ENCODE measurements at places on chromosomes 12 and 14.

- DNase-seq, result no peak
Observed at GRCh38 chr12:795305-795704, 42.9 kb downstream of the WNK1 start.

DNA sequence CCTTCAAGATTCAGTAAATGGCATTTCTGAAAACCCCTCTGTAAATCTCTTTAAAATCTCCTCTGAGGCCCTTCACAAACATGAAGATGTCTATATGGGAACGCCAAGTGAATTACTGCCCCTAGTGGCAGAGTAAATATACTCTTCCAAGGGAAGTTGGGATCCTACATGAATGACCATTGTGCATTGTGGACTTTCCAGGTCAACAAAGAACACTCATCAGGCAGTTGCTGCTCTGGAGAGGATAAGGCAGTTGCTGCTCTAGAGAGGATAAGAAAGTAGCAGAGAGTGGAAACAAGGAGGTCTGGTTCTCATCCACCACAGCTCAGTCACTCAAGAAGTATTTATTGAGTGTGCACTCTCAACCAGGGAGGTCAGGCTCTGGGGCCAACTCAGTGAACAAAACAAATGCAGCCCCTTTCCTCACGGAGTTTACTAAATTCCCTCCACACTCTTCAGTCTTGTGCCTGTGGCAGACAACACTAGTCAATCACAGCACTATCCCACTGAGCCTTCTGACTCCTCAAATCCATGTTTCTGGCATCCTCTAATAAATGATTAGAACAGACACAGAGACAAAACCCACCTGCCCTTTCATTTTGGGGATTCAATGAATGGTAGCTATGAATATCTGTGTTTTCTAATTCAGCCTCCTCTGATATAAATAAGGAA is 52.9 kb downstream of the SVOP start:
- no peak for DNase-seq

DNA sequence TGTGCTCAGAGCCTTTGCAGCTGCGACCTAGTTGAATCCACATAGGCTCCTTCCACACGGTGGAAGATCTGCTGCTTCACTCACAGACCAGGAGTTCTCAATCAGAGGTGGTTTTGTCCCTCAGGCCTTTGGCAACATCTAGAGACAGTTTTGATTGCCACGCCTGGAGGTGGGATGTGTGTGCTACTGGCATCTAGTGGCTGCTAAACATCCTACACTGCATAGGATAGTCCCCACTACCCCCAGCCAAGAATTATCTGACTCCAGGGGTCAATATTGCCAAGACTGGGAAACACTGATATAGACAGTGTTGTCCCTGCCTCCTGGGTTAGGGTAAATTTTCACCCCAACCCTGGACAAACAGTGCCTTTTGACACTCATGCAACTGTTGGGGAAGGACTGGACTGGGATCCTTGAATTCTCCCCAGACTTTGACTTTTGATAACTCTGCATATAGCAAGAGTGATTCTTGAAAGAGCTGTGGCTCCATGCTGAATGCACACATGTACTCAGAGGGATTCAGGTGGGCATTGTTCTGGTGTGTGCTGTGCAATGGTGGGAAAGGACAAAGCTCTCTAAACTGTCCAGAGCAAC is 39.8 kb downstream of the BAZ2A start:
- no peak for DNase-seq

GRCh38 chr14:104726600-104727451 is 2.8 kb downstream of the ADSS1 start:
- no peak for DNase-seq

DNA sequence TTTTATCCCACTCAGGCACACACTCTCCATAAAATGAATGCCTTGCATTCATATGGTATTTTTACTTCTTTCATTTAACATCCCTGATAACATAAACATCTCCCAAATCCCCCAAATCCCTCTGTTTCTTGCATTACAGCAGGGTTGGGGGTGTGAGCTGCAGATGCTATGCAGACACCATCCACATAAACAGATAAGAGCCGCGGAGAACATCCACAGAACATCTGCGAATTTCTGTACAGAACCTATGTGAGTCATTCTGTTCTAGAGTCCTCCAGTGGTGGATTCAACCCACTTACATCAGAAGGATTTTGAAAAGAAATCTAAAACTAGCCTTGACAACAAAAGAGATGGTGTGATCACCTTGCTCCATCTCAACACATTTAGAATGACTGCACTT is 20.3 kb downstream of the FBLN5 start:
- DNase-seq, result no peak

DNA sequence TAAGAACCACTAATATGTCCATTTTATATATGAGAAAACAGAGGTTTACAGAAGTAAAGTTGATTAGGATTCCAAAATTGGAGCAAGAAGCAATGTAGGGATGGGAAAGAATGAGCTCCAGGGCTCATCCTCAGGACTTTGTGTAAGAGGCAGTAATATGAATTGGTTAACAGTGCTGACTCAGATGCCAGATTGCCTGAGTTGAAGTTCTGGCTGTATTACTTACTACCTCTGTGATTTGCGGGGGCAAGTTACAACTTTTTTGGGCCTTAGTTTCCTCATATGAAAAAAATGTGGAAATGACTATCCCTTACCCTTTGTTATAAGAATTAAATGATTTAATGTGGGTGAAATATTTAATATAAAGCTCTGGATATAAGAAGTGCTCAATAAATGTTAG is 35.1 kb upstream of the PPP2R5E start:
- no peak for DNase-seq

GRCh38 chr12:65494537-65494936 is 216.1 kb downstream of the MSRB3 start:
- DNase-seq, result no peak

DNA sequence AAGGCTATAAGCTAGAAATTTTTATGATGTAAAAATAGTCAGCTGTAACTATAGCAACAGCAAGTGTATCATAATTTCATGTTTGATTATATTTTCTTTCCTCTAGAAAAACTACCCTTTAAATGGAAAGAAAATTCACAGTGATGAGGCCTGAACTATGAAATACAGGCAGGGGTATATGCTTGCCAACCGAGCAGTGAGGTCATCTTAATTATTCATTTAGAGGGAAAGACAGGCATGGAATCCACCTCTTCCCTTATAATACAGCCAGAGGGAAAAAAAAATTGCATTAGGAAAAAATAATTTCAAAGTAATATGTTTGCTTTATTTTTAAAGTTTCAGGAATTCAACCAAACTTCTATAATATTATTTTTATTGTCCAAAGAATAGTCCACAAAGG is 139.8 kb downstream of the EPS8 start:
- DNase-seq, result no peak

DNA sequence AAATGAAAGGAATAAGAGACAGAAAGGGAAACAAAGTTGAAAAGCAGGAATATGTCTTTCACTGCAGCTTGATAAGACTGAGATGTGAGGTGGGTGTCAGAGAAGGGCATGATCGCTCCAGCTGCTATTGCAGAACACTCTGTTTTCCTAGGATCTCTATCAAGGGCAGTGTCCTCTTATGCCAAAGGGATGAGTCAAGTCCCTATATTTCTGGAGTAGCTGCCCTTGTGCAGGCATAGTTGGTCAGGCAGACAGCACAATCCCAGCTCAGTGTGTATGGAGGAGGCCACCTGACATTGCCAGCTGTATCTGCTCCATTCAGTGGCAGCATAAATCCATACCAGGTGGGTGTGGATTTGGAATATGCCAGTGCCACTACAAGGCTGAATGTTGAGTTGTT is 101.6 kb downstream of the DAD1 start:
- no peak for DNase-seq

GRCh38 chr12:107130830-107131611 is 37.7 kb upstream of the CRY1 start:
- no peak for DNase-seq

DNA sequence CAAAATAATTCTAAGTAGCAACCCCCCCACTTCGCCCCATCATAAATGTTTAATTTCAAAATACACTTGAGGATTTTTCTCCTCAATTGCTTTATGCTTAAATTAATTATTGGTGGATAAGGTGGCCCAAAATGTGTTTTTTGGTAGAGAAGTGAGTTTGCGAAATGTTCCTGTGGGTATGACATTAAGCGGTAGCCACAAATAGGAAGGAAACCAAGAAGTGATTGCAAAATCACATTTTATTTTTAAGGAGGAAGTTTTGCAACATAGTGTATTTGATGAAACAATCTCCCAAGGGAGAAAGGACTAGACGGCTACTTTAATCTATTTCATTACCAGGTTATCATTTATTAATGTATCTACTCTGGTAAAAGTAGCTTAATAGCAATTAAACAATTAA is 25.5 kb downstream of the SLC25A3 start:
- DNase-seq, result no peak

- no peak for DNase-seq
Observed at GRCh38 chr12:58888131-58888783, 32.0 kb downstream of the LRIG3 start.

DNA sequence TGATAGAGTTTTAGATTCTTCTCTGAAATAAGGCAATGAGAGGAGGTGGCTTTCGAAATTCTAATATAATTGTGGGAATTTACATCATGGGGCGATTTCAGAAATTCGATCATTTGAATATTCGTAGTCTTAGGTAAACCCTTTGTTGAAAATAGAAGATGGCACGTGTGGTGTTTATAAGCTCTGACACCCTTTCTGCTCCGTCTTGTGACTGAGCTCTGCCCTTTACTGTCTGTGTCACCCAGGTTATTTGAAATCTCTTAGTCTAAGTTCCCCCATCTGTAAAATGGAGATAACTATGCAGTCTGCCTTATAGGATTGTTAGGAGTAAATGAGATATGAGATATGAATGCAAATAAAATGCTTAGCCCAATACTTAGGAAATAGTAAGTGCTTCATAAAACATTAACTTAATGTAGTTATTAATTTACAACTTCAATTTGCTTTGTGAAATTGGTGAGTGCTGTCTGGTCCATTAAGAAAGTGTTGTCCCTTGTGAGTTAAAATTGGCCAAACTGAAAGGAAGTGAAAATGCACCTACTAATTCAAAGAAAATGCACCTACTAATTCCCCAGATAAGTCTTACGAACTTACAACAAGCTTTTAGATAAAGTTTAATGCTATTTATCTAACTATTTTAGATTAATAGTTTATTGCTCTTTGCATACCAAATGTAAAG is 1.5 kb downstream of the BMAL2 start:
- no peak for DNase-seq

GRCh38 chr12:53454707-53455106 is 2.8 kb downstream of the PCBP2 start:
- DNase-seq, result no peak

DNA sequence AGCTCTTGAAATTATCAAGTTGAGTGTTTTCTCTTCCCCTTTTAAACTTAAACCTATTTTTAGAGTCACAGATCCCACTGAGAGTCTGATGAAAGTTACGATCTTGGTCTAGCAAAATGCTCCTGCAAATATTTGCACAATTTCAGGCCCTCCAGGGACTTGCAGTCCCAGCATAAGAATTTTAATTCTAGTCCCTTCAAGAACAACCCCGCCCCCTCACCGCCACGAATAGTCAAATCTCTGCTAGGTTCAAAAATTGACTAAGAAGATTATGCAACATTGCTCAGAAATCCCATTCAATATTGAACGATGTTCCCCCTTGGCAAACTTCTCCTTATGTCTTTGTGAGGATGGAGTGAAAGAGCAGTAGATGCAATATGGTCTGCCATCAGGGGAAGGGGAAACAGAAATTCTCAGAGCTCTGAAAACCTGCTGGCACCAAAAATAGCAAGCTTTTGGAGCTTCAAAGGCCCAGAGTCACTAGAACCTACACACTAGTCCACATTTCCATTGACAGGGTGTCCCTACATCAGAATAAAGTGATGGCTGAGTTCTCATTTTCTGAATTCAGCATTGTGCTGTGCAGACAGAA is 127.5 kb upstream of the CCDC175 start:
- no peak for DNase-seq

- no peak for DNase-seq
Observed at GRCh38 chr12:41802803-41803202, 341.9 kb downstream of the GXYLT1 start.

DNA sequence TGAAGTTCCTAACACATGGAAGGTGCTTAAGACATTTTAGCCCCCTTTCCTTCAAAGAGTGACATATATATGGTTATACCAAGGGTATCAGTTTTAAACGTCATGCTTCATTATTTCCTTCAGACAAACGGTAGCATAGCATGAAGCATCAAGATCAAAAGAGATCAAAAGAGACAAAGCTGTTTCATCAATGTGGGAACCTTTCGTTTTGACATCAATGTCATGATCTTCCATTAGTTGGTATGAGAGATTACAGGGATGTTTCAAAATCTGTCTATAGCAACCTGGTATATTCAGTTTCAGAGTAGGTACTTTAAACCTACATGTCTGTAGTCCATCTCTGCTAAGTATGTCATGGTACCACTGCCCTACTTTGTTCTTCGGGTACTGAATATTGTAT is 28.3 kb downstream of the PUS7L start:
- DNase-seq, result no peak

GRCh38 chr14:104103446-104104075 is 18.1 kb downstream of the ASPG start:
- DNase-seq, result no peak

GRCh38 chr12:75870878-75871277 is 160.7 kb downstream of the PHLDA1 start:
- no peak for DNase-seq

GRCh38 chr12:46149079-46149464 is 119.8 kb downstream of the SLC38A1 start:
- DNase-seq, result no peak

DNA sequence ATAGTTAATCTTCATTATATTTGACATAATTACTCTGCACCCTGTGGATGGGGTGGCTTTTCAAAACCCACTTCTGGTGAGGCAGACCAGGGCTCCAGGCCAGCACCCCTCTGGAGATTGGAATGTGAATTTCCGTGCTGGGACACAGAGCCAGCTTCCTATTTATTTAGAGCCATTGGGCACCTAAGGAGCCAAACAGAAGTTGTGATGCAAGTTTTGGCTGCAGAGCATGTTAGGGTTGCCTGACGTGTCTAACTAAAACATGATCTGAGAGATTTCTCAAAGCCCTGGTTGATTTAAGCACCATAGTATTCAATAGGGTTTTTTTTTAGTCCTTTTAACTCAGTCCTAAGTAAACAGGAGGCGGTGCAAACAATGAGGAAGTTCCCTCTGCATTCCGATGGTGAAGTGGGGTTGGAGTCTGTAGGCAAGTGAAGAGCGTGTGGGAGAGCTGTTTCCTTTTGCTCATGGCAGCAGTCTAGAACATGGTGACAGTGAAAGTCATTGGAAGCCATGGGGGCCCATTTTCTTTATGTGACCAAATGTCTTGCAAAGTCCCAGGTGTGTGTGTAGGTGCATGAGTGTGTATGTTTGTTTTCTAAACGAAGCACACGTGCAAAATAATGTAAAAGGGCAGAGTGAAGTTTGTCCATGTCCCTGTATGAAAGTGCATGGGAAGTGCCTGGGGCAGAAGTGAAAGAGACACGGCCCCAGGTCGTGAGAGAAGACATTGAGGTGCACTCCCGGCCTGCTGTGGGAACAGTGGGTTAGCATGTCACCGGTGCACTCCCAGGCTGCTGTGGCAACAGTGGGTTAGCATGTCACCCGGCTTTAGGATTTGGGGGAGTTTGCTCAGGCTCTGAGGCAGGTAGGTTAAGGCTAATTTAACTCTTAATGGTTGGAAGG is 117.7 kb downstream of the PRKCH start:
- DNase-seq, result no peak

GRCh38 chr12:5965950-5966383 is 20.9 kb upstream of the ANO2 start:
- DNase-seq, result no peak

All from activated CD4-positive, CD25-positive, alpha-beta regulatory T cell (primary cell).